Stimulated activated CD4-positive, alpha-beta T cell treated with anti-CD3 and anti-CD28 coated beads, Interleukin-1b, Interleukin-23, amount 100 ng/mL, for 24 hours (primary cell): ENCODE measurements at places on chromosomes 12 and 14.

GRCh38 chr12:65602610-65603295 is 221.5 kb upstream of the HMGA2 start:
- peak; percentile 3 for DNase-seq

- no peak for DNase-seq
Measured at GRCh38 chr14:69693145-69693544, 73.8 kb upstream of the SRSF5 start.

DNA sequence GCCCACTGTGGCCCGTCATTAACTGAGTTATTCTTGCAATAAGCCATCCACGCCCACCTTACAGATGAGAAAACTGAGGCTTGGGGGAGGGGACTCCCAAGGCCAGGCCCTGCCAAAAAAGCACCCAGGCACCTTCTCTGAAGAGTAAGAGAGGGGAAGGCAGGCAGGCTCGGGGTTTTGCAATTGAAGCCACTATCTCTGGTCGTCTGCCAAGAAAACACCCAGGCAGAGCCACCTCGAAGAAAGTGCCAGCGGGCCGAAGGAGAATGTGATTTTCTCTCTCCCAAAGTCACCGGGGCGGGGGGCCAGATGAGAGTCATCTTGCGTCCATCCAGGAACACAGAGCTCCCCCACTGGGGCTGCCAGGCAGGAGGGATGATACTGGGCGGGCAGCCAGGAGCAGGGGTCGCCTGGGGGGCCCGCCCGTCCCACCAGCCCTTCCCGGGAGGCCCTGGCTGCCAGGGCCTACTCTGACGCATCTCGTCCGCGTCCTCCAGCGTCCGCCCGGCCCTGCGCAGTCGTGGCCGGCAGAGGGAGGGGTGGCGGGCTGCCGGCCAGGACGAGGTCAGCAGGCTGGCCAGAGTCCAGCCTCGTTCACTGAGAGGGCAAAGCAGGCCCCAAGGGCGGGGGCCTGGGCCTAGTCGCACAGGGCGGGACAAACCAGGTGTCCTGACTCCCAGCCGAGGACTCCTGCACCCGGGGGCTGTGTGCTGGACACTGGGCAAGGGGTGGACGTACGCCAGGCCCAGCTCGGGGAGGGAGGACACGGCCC is 74.3 kb downstream of the RFLNA start:
- no peak for DNase-seq

GRCh38 chr14:32507029-32507984 is 178.2 kb downstream of the AKAP6 start:
- no peak for DNase-seq

DNA sequence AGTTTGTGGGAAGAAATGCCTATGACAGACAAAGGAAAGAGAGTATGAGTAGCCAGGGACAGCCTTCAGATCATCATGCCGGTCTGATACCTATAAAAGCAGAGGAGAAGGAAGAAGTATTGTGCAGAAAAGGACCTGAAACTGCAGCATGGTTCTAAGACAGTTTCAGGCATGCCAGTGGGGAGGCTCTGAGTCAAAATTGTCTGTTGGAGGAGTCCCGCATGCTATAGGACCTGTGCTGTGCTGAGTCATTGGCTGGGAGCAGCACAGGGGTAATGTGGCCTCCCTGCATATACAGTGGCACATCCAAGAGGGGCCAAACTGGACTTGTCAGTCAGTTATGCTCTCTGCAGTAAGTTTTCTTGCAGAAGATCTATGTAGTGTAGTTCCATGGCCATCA is 40.7 kb downstream of the NEUROD4 start:
- DNase-seq = no peak

GRCh38 chr12:6085841-6086240 is 38.6 kb downstream of the VWF start:
- DNase-seq = no peak

- DNase-seq = no peak
Measured at GRCh38 chr12:70045036-70045435, 198.2 kb upstream of the CNOT2 start.
